ENCODE measurements at places on chromosomes 6 and 20.

DNA sequence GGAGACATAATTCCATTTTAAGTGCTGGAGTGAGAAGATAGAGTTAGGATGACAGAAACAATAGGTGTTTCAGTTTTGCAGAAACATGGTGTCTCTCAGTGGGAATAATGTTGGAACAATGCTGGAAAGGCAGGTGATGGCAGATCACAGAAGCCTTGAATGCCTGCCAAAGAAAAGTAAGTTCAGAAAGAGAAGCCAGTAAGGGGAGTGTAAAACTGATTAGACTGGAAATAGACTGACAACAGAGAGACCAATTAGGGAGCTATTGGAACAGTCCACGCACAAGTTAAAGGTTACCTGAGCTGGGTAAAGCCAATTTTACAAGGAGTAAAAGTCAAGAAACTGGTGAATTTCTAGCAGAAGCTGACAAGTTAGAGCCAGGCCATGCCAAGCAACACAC lies 142.9 kb downstream of the TFAP2A start:
- DNase-seq: no peak

GRCh38 chr6:129314575-129314974 lies 395.4 kb downstream of the ARHGAP18 start:
- no peak for DNase-seq

DNA sequence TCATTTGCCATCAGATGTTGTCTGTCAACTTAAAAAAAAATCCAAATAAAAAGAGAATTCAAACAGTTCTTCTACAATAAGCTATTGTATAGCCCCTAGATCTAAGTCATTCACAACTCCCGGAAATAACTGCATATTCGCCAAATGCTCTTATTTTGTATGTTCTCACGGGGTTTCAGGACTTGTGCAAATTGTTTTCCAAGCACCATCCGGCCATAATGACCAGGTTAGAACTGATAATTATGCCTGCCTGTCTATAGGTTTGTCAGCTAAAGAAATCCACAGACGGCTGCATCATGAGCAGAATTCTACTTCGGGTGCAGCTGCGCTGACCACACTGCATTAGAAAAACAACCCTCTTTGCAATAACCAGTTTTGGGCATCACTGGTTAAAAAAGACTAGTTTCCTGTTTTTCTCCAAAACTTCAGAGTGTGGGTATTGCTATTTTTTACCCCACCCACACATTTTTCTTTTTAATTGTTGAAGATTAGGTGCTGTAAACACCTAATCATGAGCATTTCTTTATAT lies 87.7 kb downstream of the HIVEP2 start:
- DNase-seq: no peak

DNA sequence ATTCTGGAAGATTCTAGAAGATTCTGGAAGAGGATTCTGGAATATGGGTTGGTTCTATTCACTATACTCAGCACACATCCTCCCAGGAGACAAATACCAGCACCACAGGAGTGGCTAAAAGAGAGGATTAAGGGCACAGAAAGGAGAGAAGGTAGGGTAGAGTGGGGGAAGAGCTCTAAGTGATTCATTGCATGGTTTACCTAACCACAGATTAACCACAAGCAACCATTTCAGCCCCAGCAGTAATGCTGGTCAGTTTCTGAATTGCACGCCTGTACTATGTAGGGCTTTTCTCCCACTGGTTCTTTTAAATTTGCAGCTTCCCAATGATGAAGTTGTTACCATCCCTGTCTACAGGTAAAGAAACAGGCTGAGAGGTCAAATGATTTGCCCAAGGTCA lies 192.7 kb upstream of the PMEPA1 start:
- peak; percentile 53 for DNase-seq

DNA sequence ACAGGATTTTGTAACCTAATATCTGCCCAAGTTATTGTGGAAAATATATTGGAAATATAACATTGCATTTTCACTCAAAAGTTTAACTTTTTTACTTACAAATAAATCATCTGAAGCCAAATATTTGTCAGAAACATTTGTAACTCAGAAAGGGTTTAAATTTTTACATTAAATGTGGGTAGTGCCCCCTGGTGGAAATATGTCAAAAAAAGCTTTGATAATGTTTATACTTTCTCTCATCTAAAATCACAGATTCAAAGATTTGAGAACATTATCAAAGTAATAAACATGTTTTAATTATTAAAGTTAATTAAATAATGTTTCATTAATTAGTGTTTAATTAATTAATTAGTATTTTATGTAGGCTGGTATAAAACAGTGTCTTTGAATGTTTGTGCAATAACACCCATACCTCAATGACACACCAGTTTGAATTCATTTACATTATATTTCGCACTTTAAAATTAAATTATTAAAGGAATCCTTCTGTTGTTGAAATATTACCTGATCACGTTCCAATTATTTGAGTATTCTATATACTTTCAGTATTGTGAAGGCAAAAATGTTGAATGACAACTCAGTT lies 320.1 kb upstream of the FKBP1C start:
- DNase-seq: no peak

GRCh38 chr6:145368075-145368474 lies 367.2 kb downstream of the EPM2A start:
- peak; percentile 78 for DNase-seq

- no peak for DNase-seq
These were observed 61.7 kb downstream of the E2F3 start for GRCh38 chr6:20463396-20463795.

GRCh38 chr6:150211700-150212511 lies 69.1 kb downstream of the PPP1R14C start:
- no peak for DNase-seq

GRCh38 chr6:54730767-54731630 lies 115.6 kb upstream of the FAM83B start:
- no peak for DNase-seq

DNA sequence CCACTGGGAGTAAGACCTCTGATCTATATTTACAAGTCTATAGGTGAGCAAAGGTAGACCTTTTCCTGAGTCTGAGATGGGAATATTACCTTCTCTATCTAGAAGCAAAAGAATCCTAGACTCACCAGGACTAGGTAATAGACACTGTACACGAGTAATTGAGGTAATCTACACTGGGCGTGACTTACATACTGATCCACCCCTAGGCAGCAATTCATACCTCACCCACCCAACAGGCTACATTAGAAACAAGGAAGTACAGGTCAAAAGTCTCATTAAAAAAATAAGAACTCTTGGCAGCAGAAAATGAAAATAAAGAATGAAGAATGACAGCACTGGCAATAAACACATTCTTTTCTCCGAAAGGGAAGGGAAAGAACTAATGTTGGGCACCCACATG lies 7.6 kb downstream of the CSNK2A1 start:
- no peak for DNase-seq

- no peak for DNase-seq
These were observed 51.8 kb downstream of the SIM1 start for GRCh38 chr6:100412872-100413271.

DNA sequence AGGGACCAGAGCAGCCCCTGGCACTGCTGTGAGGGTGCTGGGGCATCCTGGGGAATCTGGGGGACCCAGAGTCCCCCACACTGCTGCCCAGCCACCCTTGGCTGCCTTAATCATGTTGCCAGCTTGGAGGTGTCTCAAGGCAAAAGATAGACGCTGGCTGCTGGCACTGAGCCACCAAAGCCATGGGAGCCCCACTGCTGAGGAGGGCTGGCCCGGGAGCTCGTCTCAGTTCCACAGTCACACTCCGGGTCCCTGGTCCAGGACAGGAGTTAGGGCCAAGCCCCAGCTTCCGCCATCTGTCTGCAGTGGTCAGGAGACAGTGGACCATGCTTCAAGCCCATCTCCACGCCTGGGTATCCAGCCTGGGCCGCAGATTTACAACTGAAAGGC lies 41.0 kb upstream of the HMGA1 start:
- DNase-seq: no peak

DNA sequence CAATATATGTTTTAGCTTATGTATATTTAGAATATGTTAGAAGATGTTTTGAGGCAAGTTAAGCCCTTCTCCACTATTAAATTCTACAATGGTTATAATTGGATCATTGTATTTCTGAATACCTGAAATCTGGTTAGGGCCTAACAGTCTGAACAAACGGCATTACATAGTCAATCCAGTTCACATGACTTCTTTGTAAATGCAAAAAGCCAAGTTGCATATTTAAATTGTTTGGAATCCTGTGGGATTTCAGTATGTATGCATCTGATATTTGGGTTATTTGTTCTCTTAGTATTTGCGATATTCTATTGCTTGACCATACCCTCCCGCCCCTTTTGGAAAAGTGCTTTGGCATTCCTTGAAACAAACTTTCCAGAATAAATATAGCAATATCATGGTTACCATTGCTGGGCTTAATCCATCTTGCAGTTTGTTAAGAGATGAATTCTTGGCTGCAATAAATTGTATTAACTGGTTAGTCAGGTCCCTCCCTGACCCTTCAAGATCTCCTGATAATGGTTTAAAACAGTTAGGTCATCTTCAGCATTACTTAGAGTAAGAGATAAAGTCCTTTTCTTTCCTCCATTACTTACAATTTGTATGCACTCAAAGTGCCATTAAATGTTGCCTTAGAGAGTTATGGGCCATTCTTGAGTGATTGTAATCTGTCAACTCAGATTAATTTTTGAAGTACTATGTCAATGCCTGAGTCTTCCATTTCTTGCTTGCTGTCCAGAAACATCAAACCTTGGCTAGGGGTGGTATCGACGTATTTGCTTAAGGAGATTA lies 36.5 kb downstream of the LRRC1 start:
- DNase-seq: no peak

GRCh38 chr20:2301164-2301622 lies 5.4 kb downstream of the TGM3 start:
- peak; percentile 39 for DNase-seq

- no peak for DNase-seq
These were observed 114.8 kb downstream of the RTN4IP1 start for GRCh38 chr6:106514583-106514885.

DNA sequence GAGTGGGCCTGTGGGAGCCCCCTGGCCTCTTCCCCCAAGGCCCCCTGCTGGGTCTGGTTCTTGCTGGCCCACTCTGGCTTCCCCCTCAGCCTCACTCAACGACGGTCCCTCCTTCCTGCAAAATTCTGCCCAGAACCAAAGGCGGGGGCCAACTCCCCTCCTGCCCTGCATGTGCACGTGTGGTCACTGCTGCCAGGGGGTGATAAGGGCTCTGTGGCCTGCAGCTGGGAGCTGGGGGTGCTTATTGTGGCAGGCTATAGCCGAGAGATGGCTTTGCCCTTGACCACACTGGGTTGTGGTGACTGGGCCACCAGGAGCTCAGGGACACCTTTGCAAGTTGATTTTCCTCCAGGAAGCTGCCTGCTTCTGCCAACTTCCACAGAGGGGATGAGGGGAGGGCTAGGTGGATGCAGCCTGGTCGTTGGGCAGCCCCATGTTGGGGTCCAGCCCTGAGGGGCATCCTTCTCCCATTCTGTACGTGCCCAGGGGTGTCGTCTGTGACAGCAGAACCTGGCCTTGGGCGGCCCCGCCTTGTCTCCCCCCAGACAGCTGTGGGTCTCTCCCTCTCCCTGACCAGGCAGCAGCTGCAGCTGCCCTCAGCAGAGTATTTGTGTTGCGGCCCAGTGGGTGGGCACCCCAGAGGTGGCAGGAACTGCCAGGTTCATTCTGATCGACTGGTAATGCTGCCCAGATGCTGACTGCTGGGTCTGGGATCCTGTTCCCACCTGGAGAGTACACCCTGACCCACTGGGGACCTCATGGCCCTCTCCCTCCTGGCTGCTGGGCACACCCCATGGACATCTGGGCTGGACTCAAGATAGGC lies 5.6 kb downstream of the TCEA2 start:
- DNase-seq: no peak

DNA sequence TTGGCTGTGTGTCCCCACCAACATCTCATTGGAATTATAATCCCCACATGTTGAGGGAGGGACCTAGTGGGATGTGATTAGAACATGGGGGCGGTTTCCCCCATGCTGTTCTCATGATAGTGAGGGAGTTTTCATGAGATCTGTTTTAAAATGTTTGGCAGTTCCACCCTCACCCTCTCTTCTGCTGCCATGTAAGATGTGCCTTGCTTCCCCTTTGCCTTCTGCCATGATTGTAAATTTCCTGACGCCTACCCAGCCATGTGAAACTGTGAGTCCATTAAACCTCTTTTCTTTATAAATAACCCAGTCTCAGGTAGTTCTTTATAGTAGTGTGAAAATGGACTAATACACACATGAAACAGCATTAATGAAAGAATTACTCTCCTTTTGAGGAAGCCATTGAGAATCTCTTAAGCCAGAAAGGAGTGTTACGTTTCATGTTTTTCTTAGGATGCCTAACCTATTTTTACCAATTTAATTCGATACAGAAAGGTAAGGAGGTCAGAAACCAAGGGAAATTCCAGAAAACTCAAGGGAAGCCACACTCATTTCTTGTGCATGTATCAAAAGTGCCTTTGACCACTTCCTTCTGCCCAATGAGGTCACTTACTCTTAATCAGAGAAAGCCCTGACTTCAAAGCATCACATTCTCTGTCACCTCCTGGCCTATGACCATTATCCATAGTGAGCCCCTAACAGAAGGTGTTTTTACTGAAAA lies 24.7 kb upstream of the HINT3 start:
- no peak for DNase-seq

GRCh38 chr6:121437851-121438651 lies 2.6 kb downstream of the GJA1 start:
- DNase-seq: peak; percentile 59

GRCh38 chr20:17169585-17170136 lies 57.2 kb upstream of the PCSK2 start:
- no peak for DNase-seq

- peak; percentile 47 for DNase-seq
These were observed 65.7 kb downstream of the HTR1B start for GRCh38 chr6:77397561-77397960.

DNA sequence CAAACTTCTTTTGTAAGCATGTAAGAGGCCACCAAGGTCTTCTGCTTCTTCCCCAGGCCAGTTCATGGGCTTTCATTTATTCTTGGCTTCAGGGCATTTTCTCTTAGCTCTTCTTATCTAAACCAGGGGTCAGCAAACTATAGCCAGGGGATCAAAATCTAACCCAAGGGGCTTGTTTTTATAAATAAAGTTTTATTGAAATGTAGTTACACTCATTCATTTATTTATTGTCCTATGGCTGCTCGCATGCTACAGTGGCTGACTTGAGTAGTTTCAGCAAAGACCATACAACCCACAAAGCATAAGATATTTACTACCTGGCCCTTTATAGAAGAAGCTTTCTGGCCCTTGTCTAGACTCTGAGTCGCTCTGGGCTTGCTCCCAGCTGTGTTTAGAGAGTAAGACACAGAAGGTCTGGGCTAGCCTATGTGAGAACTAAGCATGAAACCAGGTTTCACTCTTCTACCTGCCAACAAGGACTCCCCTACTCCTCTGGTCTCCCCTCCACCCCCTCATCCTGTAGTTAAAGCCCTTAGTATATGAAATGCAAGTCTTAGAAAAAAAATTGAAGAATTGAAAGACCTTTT lies 43.2 kb downstream of the KHDC1L start:
- no peak for DNase-seq
